Lung (tissue), 17 donors: ENCODE measurements at places on chromosomes 4 and X. TPM values are rescaled to one million over a fixed set of nuclear protein-coding genes. Genes with fewer than 3 reads are reported as not detected.

The TCEAL6 gene
- not detected for polyA plus RNA-seq

The SERTM2 gene
- polyA plus RNA-seq, result 0.02 TPM

The INTU gene
- 2.5 TPM for polyA plus RNA-seq

- no peaks in the 10 kb centered on the region for H3K4me1 ChIP-seq
- no peak for DNase-seq
- no peak overlapping the region for H3K27ac ChIP-seq
- no peak overlapping the region for H3K4me3 ChIP-seq
Observed at GRCh38 chrX:19566359-19567222, 51.3 kb upstream of the MAP3K15 start.

The MAGEB17 gene
- 0.05 TPM for polyA plus RNA-seq

- DNase-seq, result no peak
- H3K36me3 ChIP-seq, result no peaks in the 10 kb centered on the region
- peaks cover 13% of the 10 kb centered on the region for H3K4me1 ChIP-seq
Observed at GRCh38 chr4:183599690-183600089, 59.3 kb downstream of the RWDD4 start.

GRCh38 chr4:158159054-158159717 lies 13.6 kb downstream of the GASK1B start:
- no peak overlapping the region for H3K4me3 ChIP-seq
- H3K4me1 ChIP-seq, result no peaks in the 10 kb centered on the region
- H3K36me3 ChIP-seq, result no peaks in the 10 kb centered on the region
- no peaks in the 10 kb centered on the region for H3K27me3 ChIP-seq

GRCh38 chr4:184364100-184364921 lies 110.0 kb downstream of the IRF2 start:
- no peaks in the 10 kb centered on the region for H3K27me3 ChIP-seq
- no peaks in the 10 kb centered on the region for H3K36me3 ChIP-seq
- no peak overlapping the region for H3K27ac ChIP-seq
- H3K4me1 ChIP-seq, result peaks cover 3% of the 10 kb centered on the region
- no peak for DNase-seq

GRCh38 chrX:97705936-97706335 lies 822.2 kb downstream of the RPA4 start:
- peak; percentile 13 for DNase-seq
- no peaks in the 10 kb centered on the region for H3K4me1 ChIP-seq
- H3K27me3 ChIP-seq, result peaks cover 12% of the 10 kb centered on the region
- H3K27ac ChIP-seq, result no peak overlapping the region
- H3K4me3 ChIP-seq, result no peak overlapping the region

The TCEAL2 gene
- polyA plus RNA-seq, result 7.6 TPM

The SYN1 gene
- polyA plus RNA-seq, result 4.5 TPM

DNA sequence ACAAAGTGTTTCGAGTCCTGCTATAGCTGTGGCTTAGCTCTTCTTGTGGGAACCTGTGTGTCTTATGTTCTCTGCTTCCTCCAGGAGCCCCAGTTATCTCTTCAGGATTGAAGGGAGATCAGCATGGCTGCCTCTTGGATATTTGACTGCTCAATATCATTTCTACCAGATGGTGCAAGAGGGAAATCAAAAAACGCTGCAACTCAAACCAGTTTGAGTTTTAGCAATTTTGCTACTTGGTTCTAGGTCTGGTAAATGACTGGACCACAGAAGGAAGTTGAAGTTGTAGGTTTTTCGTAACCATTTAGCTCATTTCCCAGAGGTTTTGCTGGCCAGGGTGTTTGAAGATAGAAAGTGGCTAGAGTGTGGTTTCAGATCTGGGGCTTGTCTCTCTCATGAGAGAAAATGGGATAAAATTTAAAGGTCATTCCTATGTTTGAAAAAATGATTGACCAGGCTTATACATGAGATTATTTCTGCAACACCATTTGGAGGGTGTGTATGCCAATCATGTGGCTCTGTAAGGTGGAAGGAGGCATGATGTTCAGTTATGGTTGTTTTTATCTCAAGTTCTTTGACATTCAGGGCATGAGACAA lies 210.4 kb downstream of the SPRY1 start:
- H3K27ac ChIP-seq, result no peak overlapping the region
- no peaks in the 10 kb centered on the region for H3K27me3 ChIP-seq
- H3K4me1 ChIP-seq, result no peaks in the 10 kb centered on the region

GRCh38 chr4:14792702-14793227 lies 209.5 kb upstream of the CPEB2 start:
- no peak overlapping the region for H3K4me3 ChIP-seq
- H3K27me3 ChIP-seq, result no peaks in the 10 kb centered on the region
- no peak overlapping the region for H3K27ac ChIP-seq
- H3K4me1 ChIP-seq, result no peaks in the 10 kb centered on the region
- H3K36me3 ChIP-seq, result no peaks in the 10 kb centered on the region

- no peaks in the 10 kb centered on the region for H3K36me3 ChIP-seq
- H3K4me3 ChIP-seq, result no peak overlapping the region
- DNase-seq, result no peak
- H3K27ac ChIP-seq, result no peak overlapping the region
- no peaks in the 10 kb centered on the region for H3K4me1 ChIP-seq
Observed at GRCh38 chr4:15809058-15809457, 30.9 kb downstream of the CD38 start.

The NRK gene
- 0.18 TPM for polyA plus RNA-seq

DNA sequence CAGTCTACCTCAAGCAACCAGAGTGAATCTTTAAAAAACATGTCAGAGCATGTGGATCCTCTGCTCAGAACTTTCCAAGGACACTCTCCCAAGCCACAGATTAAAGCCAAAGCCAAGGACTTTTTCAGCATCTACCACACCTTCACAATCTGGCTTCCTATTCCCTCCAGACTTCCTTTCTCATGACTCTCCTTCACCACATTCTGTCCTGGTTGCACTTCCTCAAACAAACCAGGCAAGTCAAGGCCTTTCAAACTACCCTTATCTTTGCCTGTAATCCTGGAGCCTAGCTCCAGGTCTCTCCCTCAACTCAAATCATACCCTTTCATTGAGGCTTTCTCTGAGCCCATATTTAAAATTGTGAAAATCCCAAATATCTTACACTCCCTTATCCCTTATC lies 191.6 kb upstream of the GALNTL6 start:
- no peak for DNase-seq
- no peak overlapping the region for H3K27ac ChIP-seq
- H3K27me3 ChIP-seq, result no peaks in the 10 kb centered on the region
- no peaks in the 10 kb centered on the region for H3K36me3 ChIP-seq
